Stimulated activated CD8-positive, alpha-beta memory T cell treated with anti-CD3 and anti-CD28 coated beads, Interleukin-7, amount 100 ng/mL, for 1 hour (primary cell): ENCODE measurements at places on chromosomes 2 and 18.

- no peak for DNase-seq
These were observed 1.5 kb upstream of the PEX13 start for GRCh38 chr2:61015976-61016375.

DNA sequence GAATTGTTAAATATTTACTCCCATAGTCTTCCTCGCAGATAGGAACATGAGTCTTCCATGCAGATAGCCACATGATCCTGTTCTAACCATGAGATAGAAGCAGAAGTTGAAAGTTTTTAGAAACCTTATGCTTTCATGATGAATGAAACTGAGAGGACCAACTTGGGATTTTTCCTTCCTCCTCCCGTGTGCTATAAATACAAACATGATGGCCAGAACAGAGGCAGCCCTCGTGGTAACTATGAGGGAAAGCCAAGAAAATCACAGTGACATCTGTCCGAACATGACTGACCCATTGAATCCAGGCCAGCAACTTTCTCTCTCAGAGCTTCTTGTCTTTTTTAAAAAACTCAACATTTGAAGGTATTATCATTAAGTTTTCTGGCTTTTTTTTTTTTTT is 78.5 kb downstream of the ACAA2 start:
- no peak for DNase-seq

DNA sequence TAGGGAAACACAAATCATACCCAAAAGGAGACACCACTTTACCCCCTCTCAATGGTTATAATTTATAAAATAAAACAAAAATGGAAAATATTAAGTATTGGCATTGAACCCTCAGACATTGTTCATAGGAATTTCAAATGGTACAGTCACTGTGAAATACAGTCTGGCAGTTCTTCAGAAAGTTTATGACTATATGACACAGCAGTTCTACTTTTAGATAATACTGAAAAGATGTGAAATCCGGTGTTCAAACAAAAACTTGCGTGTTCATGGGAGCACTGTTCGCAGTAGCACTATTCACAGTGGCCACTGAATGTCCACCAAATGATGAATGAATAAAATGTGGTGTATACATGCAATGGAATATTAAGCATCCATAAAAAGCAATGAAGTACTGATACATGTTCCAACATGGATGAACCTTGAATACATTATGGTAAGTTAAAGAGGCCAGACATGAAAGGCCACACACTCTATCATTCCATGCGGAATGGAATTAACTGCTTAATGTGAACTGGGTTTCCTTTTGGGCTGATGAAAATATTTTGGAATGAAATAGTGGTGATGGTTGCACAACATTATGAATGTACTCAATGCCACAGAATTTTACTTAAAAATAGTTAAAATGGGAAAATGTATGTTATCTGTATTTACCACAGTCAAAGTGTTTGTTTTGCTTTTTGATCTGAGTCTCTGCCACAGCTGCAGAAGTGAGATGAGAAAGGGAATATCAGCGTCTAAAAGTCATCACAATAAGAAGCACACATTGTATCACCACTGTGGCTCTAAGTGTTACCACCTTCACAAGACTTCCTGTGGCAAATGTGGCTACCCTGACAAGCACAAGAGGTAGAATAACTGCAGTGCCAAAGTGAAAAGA is 864.6 kb downstream of the SUCLG1 start:
- DNase-seq: no peak

DNA sequence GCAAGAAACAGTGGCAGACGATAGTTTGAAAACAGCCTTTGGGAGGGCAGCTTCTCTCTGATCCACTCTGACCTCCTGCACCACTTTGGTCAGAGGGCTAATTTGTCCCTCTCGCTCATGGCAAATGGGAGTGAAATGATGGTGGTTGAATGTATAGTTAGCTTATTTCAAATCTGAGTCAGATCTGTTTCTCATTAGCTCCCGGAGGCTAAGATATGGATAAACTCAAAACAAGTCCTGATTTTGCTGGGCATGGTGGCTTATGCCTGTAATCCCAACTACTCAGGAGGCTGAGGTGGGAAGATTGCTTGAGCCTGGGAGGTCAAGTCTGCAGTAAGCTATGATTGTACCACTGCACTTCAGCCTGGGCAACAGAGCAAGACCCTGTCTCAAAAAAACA is 145.0 kb downstream of the ALK start:
- no peak for DNase-seq

DNA sequence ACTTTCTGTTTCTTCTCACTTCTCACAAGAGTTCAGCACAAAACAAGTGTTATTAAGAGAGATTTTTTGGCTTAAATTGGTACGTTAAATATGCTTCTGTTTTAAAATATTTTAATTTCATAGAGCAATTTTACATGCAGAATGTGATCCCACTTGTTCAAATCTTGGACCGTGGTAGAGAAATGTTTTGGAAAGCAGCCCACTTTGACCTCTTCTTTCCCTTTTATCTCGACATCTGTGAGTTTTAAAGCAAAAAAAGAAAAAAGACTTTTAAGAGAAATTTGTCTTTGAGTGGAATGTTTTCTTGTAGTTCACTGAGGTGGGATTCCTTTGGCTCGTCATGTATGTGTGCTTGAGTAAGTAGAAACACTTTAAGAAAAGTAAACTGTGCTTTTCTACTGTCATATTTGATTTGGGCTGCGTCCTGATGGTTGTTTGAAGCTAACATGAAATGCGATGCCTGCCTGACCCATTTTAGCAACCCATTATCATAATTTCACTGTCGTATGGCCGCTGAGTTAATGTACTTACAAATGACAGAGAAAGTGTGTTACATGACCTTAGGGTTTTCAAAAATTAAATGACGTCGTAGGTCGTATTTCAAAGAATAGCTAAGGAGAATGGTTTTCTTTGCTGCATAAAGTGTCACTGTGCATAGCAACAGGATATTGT is 54.5 kb downstream of the TSHZ1 start:
- no peak for DNase-seq

- no peak for DNase-seq
These were observed 41.1 kb downstream of the ASB1 start for GRCh38 chr2:238467792-238468191.

DNA sequence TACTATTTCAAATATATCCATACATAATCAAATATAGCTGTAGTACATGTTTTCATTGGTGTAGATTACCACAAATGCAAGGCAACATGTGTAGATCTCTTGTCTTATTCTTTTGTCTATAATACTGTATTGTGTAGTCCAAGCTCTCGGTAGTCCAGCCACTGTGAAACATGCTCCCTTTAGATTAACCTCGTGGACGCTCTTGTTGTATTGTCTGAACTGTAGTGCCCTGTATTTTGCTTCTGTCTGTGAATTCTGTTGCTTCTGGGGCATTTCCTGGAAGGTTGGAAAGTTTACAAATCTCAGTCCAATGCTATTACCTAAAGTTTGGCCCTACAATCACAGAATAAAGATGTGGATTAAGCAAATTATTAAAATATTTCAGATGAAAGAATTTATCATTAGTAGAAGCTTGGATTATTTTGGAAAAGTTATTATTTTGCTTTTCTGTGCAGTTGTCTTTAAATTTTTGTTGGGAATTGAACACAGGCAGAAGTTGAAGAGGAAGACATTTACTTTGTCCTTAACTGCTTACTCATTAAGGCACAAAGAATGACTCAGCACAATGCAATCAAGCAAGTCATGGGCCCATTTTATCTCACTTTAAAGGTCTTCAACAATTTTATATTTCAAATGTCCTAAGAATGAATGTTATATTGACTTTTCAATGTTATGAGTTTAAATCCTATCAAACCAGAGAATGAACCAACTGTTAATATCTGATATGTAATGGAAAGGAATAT is 103.4 kb upstream of the CAVIN2 start:
- no peak for DNase-seq

DNA sequence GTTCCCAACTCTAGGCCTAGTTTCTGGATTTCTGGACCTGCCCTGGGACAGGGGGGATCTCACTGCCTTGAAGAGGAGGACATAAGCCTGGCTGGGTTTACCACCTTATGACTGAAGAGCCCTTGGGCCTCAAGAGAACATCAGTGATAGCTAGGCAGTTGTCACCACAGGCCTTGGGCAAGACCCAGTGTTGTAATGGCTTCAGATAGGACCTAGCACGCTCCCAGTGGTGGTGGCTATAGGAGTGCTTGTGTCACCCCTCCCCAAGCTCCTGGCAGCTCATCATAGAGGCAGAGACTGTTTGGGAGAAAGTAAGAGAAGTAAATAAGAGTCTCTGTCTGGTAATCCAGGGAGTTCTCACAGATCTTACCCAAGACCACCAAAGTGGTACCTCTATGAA is 19.4 kb upstream of the EVA1A start:
- DNase-seq: no peak

GRCh38 chr2:223734346-223734745 is 103.0 kb downstream of the AP1S3 start:
- DNase-seq: no peak

GRCh38 chr2:165147186-165148045 is 56.4 kb downstream of the SCN3A start:
- DNase-seq: no peak

GRCh38 chr2:10787176-10787968 is 25.2 kb downstream of the PDIA6 start:
- DNase-seq: no peak

GRCh38 chr2:54290356-54291025 is 34.5 kb upstream of the TSPYL6 start:
- no peak for DNase-seq

GRCh38 chr2:75324861-75325284 is 125.6 kb upstream of the TACR1 start:
- no peak for DNase-seq

DNA sequence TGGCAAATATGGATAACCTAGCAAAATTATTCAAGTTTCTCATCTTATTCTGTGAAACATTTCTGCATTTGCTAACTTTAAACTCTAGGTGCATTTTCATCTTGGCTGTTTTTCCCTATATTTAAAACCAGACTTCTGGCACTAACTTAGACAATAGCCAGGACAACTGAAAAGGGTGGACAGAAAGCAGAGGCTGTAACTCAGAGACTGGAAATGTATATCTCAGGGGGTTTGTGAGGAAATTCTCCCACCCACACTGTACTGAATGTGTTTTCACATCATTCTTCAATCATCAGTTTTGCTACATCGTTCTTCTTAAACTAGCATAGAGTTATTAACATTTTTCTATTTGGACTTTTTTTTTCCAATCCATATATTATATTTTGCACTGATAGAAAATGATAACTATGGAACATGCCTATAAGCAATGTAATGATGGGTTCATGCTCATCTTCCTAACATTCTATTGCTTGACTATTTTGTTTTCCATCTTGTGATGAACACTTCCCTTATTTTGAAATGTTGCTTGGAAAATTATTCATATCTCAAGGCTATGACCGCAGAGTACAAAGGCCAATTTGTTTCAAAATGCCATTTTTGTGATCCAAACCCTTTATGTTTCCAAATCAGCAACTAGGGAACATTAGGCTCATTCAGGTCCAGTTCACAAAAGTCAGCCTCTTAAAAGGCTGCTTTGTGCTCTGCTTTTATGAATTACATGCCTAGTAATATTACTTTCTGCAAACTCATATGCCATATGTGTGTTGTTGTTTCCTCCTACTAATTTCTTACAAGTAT is 125.8 kb upstream of the CDH19 start:
- DNase-seq: no peak

DNA sequence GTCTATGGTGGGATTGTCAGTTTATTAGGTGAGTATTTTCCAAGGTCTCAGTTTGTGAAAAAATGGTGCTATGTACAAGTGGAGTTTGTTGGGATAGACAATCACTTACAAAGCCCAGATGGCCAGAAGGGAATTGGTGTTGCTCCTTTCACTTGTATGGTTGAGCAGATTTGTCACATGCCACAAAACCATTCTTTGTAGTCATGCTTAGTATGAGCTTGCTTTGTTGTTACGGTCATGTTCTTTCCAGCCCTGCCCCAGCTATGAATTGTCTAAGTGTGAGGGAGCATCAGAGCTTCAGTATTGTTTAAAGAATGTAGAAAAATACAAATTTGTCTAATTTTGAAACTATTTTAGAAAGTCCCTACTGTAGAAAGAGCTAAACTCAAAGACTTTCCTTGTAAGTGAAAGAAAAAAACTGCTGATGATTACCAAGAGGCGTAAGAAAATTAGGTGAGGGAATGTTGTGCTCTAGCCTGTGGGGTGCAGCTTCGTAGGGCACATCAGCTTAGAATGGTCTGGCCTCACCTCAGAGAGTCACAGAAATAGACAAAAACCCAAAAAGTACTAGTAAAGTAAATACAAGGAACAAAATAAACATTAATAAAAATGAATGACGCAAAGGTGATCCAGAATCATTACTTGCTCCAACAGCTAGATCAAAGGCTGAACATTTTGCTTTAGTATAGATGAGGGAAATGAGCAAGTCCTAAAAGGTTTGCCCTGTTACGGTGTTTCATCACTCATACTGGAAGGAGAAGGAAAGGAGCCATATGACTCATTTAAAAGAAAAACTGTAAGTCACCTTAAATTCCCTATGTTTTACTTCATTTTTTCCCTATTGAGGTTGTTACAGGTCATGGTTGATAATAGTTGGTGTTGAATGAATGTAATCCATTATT is 9.2 kb downstream of the TGIF1 start:
- DNase-seq: no peak

DNA sequence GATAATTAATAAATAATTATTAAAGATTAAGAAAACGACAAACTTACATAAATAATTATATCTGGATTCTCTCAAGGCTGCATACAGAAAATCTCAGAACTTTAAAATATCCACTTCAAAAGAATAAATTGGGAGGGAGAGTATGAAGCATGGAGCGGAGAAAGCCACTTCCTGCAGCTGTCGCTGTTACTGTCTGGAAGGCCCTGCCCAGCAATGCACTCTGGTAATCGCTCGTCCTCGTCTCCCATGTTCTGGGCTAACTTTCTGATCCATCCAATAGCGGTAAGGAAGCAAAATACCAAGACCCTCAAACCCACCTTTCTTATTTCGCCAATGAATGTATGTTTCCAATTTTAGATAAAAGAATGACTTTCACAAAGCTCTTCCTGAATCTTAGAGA is 26.7 kb downstream of the CYRIA start:
- no peak for DNase-seq

- DNase-seq: no peak
These were observed 122.5 kb downstream of the ASXL3 start for GRCh38 chr18:33700513-33700976.

DNA sequence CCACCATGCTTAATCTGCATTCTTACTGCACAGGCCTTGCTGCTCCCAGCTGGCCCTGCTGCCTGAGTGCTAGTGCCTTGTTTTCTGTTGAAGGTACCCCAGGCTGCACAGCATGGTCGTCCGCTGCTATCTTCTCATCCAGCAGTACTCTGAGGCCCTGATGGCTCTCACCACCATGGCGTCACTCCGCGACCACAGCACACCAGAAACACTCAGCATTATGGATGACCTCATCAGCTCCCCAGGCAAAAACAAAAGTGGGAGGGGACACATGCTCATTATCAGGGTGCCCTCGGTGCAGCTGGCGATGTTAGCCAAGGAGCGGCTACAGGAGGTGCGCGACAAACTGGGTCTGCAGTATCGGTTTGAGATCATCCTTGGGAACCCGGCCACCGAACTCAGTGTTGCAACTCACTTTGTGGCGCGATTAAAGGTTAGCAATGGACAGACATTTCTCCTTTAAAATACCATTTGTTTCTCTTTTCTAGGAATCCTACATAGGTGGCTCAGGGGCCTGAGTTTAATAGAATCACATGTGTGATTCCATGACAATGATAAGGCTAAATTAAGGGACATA is 110.5 kb downstream of the ESCO1 start:
- no peak for DNase-seq
